Chondrocyte (in vitro differentiated cells): ENCODE measurements at places on chromosomes 6 and 20.

- no peak overlapping the region for H3K4me3 ChIP-seq
- H3K36me3 ChIP-seq = no peaks in the 10 kb centered on the region
- DNase-seq = no peak
- H3K27ac ChIP-seq = no peak overlapping the region
These were observed 149.7 kb upstream of the SGK1 start for GRCh38 chr6:134467620-134468019.

DNA sequence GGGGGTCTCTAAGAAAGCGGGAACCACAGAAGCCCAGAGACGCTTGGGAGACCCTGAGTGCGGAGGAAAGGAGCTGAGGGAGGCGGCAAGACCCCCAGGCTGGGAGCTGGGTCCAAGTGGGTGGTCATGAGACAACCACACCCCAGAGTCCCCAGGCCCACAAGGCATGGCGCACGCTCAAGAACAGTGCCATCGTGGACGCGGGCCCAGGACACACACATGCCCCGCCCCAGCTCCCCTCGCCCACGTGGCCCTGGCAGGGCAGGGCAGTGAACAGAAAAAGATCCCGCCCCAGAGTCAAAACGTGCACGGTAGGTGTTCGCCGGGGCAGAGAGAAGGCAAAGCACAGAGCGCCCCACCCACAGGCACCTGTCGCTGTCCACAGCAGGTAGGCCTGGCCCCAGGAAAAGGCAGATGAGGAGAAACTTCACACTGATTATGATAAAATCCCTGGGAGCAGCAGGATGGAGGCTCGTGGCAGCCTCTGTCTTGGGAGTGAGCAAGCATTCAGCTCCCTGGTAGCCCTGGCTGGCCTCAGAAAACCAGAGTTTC, 50.0 kb downstream of the BPIFB1 start:
- no peak overlapping the region for H3K27ac ChIP-seq
- no peaks in the 10 kb centered on the region for H3K36me3 ChIP-seq
- peaks cover 33% of the 10 kb centered on the region for H3K27me3 ChIP-seq
- no peak overlapping the region for H3K4me3 ChIP-seq
- no peak for DNase-seq

- peaks cover 2% of the 10 kb centered on the region for H3K27me3 ChIP-seq
- no peaks in the 10 kb centered on the region for H3K36me3 ChIP-seq
- no peaks in the 10 kb centered on the region for H3K4me1 ChIP-seq
- no peak for DNase-seq
- no peak overlapping the region for H3K4me3 ChIP-seq
These were observed 113.5 kb downstream of the OTOR start for GRCh38 chr20:16861708-16862107.

GRCh38 chr20:478949-479429, 16.7 kb upstream of the TBC1D20 start:
- peaks cover 19% of the 10 kb centered on the region for H3K36me3 ChIP-seq
- peak overlapping the region; percentile 29 for H3K4me3 ChIP-seq
- no peaks in the 10 kb centered on the region for H3K27me3 ChIP-seq
- H3K27ac ChIP-seq = peak overlapping the region; percentile 91

- peaks cover 19% of the 10 kb centered on the region for H3K4me1 ChIP-seq
- H3K27ac ChIP-seq = no peak overlapping the region
- no peak for DNase-seq
- no peaks in the 10 kb centered on the region for H3K36me3 ChIP-seq
These were observed 210.9 kb upstream of the CST7 start for GRCh38 chr20:24738058-24738775.

DNA sequence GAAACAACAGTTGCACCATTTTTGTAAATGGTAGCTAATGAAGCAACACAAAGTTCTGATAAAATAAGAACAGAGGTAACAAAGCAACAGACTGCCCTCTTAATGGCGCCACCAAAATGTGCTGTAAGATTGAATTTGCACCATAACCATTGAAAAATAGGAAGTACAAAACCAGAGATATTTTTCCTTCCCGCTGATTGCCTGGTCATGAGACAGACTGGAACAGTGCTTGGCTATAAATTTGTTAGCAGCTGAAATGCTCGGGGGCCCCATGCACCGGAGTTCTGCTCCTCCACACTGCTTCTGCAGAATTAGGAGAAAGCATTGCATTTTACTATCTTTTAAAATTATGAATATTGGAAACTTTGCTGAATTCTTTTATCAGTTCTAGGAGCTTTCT, 164.4 kb upstream of the QKI start:
- no peak for DNase-seq
- H3K4me3 ChIP-seq = no peak overlapping the region
- no peak overlapping the region for H3K27ac ChIP-seq

GRCh38 chr20:58528412-58528811, 13.2 kb upstream of the APCDD1L start:
- H3K27ac ChIP-seq = no peak overlapping the region
- H3K36me3 ChIP-seq = peaks cover 30% of the 10 kb centered on the region
- H3K4me3 ChIP-seq = no peak overlapping the region
- no peaks in the 10 kb centered on the region for H3K4me1 ChIP-seq
- no peaks in the 10 kb centered on the region for H3K27me3 ChIP-seq

DNA sequence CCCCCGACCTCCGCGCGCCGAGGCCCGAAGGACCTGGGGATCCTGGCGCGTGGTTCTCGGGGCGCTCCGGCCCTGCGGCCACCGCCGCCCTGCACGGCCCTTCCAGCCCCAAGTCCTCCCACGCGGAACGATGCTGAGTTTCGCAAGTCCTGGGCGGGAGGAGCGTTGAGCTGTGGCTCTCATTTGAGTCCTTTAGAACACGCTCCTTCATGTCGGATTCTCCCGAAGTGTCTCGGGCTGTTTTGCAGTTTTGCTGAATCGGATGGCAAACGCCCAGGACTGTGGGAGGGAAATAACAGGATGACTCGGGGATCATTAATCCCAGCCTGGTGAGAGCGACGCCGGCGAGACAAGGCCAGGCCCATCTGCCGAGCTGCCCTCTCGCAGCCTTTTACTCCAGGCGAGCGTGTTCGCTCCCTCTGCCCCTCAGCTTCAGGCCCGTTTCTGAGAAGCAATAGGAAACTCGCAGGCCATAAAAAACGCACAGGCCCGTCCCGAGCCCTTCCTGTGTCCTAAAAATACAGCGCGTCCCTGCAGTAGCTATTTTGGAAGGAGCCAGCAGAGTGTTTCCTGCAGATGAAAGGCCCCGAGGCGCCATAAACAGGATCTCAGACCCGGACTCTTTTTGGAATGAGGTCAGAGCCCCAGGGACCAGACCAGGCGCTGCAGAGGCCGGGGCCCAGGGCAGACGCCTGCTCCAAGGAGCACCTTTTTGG, 153.5 kb downstream of the DLL1 start:
- H3K4me3 ChIP-seq = no peak overlapping the region
- DNase-seq = no peak
- peaks cover 3% of the 10 kb centered on the region for H3K4me1 ChIP-seq
- H3K36me3 ChIP-seq = no peaks in the 10 kb centered on the region
- H3K27me3 ChIP-seq = peaks cover 24% of the 10 kb centered on the region

- no peak for DNase-seq
- peaks cover 17% of the 10 kb centered on the region for H3K27me3 ChIP-seq
- no peak overlapping the region for H3K27ac ChIP-seq
- H3K36me3 ChIP-seq = no peaks in the 10 kb centered on the region
- H3K4me1 ChIP-seq = no peaks in the 10 kb centered on the region
- no peak overlapping the region for H3K4me3 ChIP-seq
These were observed 239.2 kb downstream of the SYNDIG1 start for GRCh38 chr20:24708411-24709295.

- H3K4me1 ChIP-seq = no peaks in the 10 kb centered on the region
- no peak overlapping the region for H3K27ac ChIP-seq
- no peaks in the 10 kb centered on the region for H3K36me3 ChIP-seq
- peaks cover 21% of the 10 kb centered on the region for H3K27me3 ChIP-seq
- H3K4me3 ChIP-seq = no peak overlapping the region
These were observed 52.4 kb upstream of the NXT1 start for GRCh38 chr20:23298155-23298554.

DNA sequence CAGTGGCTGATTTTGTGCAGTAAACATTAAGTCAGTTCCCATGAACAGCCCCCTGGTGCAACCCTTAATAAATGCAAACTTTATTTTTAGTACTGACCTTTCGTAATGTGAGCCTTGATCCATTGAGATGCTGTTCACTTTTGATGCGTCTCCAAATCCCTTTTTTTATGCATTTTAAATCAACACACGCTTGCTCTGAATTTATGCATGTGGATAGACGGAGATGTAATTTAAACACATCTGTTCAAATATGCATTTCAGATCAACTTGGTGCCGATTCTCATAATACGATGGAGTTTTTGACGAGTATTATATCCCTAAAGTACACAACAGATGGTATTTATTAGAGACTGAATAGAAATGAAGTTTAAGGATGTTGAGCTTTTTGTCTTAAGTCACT, 505.7 kb downstream of the CDKAL1 start:
- no peak overlapping the region for H3K4me3 ChIP-seq
- H3K27ac ChIP-seq = no peak overlapping the region
- no peak for DNase-seq
- H3K27me3 ChIP-seq = no peaks in the 10 kb centered on the region

GRCh38 chr6:14048837-14049236, 68.7 kb upstream of the CD83 start:
- H3K36me3 ChIP-seq = no peaks in the 10 kb centered on the region
- H3K27ac ChIP-seq = no peak overlapping the region
- H3K27me3 ChIP-seq = peaks cover 3% of the 10 kb centered on the region
- no peak overlapping the region for H3K4me3 ChIP-seq

DNA sequence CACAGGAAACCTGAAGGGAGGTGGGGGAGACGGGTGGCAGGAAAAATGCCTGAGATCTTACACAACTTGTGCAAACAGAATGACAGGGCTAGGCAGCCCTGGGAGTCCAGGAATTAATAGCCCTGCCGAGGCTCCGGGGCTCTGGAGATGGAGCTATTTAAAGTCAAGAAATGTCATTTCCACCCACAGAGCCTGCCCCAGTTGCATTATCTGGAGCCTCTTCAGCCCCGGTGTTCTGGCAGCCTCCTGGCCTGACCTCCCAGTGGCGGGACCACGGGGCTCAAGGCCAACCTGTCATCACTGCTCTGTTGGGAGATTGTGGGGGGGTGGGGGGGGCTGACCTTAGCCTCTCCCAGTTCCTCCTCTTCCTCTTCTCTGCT, 28.5 kb upstream of the SCUBE3 start:
- H3K27me3 ChIP-seq = no peaks in the 10 kb centered on the region
- no peak for DNase-seq
- H3K36me3 ChIP-seq = no peaks in the 10 kb centered on the region
- H3K4me3 ChIP-seq = no peak overlapping the region

GRCh38 chr20:57658833-57659516, 38.7 kb upstream of the ZBP1 start:
- H3K4me3 ChIP-seq = no peak overlapping the region
- peaks cover 30% of the 10 kb centered on the region for H3K4me1 ChIP-seq
- peak; percentile 80 for DNase-seq
- no peaks in the 10 kb centered on the region for H3K27me3 ChIP-seq

- peaks cover 2% of the 10 kb centered on the region for H3K36me3 ChIP-seq
- H3K27ac ChIP-seq = no peak overlapping the region
- DNase-seq = no peak
- no peak overlapping the region for H3K4me3 ChIP-seq
These were observed 437.6 kb downstream of the MAFB start for GRCh38 chr20:40251284-40251932.

DNA sequence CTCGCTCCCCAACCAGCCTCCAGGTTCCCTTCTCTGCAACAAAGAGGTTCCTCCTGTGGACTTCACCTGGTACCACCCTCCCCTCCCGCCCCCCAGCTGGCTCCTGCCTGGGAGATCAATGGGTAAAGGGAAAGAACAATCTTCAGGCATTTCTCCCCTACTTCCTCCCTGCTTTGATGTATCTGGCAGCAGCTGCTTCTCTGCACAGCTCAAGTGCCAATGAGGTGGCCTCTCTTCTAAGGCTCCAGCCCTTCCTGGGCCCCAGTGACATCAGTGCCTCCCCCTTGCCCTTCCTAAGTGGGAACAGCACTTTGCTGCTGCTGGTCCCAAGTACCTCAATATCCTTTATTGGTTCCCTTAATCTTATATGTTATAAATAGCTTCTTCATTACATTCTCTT, 23.5 kb downstream of the MOCS1 start:
- no peaks in the 10 kb centered on the region for H3K4me1 ChIP-seq
- no peaks in the 10 kb centered on the region for H3K27me3 ChIP-seq
- DNase-seq = no peak
- H3K4me3 ChIP-seq = no peak overlapping the region
- peaks cover 33% of the 10 kb centered on the region for H3K36me3 ChIP-seq

DNA sequence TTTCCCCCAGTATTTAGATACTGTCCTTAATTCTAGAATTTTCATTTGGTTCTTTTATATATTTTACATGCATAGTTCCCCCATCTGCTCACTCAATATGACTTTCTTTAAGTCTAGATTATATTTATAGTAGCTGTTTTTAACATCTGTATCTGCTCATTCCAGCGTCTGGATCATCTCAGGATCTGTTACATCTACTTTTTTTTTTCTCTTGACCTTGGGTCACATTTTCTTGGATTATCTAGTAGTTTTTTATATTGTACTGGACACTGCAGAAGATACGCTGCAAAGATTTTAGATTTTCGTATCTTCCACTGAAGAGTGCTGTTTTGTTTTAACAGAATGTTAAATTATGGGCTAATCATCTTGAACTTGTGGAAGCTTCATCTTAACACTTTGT, 20.7 kb downstream of the RAB22A start:
- H3K4me1 ChIP-seq = peaks cover 37% of the 10 kb centered on the region
- no peak overlapping the region for H3K4me3 ChIP-seq
- peaks cover 2% of the 10 kb centered on the region for H3K36me3 ChIP-seq

DNA sequence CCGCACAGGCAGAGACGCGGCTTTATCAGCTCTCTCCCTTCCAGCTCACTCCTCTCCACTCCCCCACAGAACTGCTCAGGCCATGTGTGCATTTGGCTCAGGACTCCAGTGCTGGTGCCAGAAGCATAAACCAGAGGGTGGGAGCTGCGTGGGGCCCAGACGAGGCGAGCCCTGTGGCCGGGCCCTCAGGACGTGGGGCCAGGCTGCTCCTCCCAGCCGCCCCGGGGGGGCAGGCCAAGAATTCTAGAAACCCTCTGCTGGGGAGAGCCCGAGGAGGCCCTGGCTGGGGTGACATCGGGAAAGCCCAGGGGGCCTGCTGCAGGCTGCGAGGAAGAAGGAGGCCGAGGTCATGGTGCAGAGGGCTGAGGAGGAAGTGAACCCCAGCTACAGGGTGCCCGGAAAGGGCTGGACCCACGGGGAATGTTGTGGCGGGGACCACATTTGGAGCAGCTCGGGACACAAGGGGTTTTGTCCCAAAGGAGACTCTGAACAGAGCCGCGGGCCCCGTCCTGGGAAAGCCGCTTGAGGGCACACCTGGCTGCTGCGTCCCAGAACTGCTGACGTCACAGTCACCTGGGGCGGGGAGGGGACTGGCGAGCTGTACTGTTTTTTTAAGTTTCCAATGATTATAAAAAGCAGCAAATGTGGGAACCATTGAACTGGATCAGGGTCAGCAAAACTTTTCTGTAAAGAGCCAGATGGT, 107.1 kb downstream of the BANF2 start:
- H3K4me1 ChIP-seq = peaks cover 48% of the 10 kb centered on the region
- H3K27ac ChIP-seq = peak overlapping the region; percentile 86
- H3K36me3 ChIP-seq = no peaks in the 10 kb centered on the region
- DNase-seq = no peak
- H3K4me3 ChIP-seq = no peak overlapping the region

DNA sequence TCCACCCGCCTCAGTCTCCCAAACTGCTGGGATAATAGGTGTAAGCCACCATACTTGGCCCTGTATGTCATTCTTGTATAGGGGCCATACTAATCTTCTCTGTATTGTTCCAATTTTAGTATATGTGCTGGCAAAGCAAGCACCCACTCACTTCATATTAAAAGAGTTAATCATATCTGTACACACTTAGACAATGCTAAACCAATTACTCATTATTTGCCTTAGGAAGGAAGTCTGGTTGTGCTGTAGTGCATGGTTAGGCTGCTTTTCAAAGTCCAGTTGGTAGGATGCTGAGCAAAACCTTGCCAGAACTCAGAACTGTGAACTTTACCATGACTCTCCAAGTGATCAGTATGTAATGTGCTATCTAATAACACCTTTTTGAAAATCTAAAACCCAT, 88.6 kb downstream of the LIN28B start:
- DNase-seq = no peak
- H3K4me3 ChIP-seq = no peak overlapping the region
- no peak overlapping the region for H3K27ac ChIP-seq
